ENCODE measurements at places on chromosomes 4 and X. TPM values are rescaled to one million over a fixed set of nuclear protein-coding genes. Genes with fewer than 3 reads are reported as not detected.

The ASMT gene
- not detected for total RNA-seq

The RELL1 gene
- total RNA-seq: 16.9 TPM

The ADGRL3 gene
- 20.5 TPM for total RNA-seq

The UGT2B15 gene
- total RNA-seq: not detected

The PPP2R2C gene
- total RNA-seq: 7.2 TPM

The ZNF157 gene
- not detected for total RNA-seq

The SSX1 gene
- not detected for total RNA-seq

The TENM3 gene
- 43.2 TPM for total RNA-seq

The ADH7 gene
- not detected for total RNA-seq

The FANCB gene
- 0.53 TPM for total RNA-seq

The ITM2A gene
- total RNA-seq: 11.3 TPM

The PRR32 gene
- total RNA-seq: not detected

The GIMD1 gene
- not detected for total RNA-seq

The HTN1 gene
- not detected for total RNA-seq

The ZNF630 gene
- total RNA-seq: 4.6 TPM

The P2RY10 gene
- total RNA-seq: 2.2 TPM

The DEFB131A gene
- total RNA-seq: not detected

The COL25A1 gene
- 0.14 TPM for total RNA-seq

The ITGB1BP2 gene
- 0.32 TPM for total RNA-seq

The SGMS2 gene
- 1.3 TPM for total RNA-seq

The MECP2 gene
- 57.3 TPM for total RNA-seq

The SH2D1A gene
- total RNA-seq: 1.0 TPM

The CXCR3 gene
- total RNA-seq: 0.39 TPM

The FAM9B gene
- not detected for total RNA-seq

The NPY1R gene
- 41.5 TPM for total RNA-seq

The CLGN gene
- 1.9 TPM for total RNA-seq

The XPNPEP2 gene
- 5.4 TPM for total RNA-seq

The PLS3 gene
- 39.1 TPM for total RNA-seq

The FAAH2 gene
- total RNA-seq: not detected

The YIPF6 gene
- total RNA-seq: 60.3 TPM

The SERTM2 gene
- not detected for total RNA-seq

The TMEM156 gene
- total RNA-seq: 0.84 TPM

The CTAG2 gene
- not detected for total RNA-seq

The RADX gene
- 2.5 TPM for total RNA-seq

The CLCN4 gene
- total RNA-seq: 6.8 TPM

The LARP7 gene
- total RNA-seq: 35.2 TPM

The HS6ST2 gene
- total RNA-seq: 0.32 TPM

The NEIL3 gene
- not detected for total RNA-seq

The HHIP gene
- 12.6 TPM for total RNA-seq

The BGN gene
- 311 TPM for total RNA-seq

The VCX3A gene
- not detected for total RNA-seq

The SPOCK3 gene
- total RNA-seq: 23.6 TPM

The POU4F2 gene
- total RNA-seq: not detected

The TXK gene
- 1.3 TPM for total RNA-seq

The PARM1 gene
- 99.8 TPM for total RNA-seq

The HSD17B13 gene
- not detected for total RNA-seq

The SPIN4 gene
- total RNA-seq: 2.1 TPM

The PNMA6F gene
- total RNA-seq: 0.14 TPM

The PDGFRA gene
- total RNA-seq: 182 TPM

The MAMLD1 gene
- 1.4 TPM for total RNA-seq

The CT45A6 gene
- total RNA-seq: not detected

All from adrenal gland (tissue), 19 donors.